ENCODE measurements at places on chromosomes 7 and 10. TPM values are rescaled to one million over a fixed set of nuclear protein-coding genes. Genes with fewer than 3 reads are reported as not detected.

Gene SFRP5
- not detected for total RNA-seq

Gene CPVL
- 49.4 TPM for total RNA-seq

Gene GPR15LG
- total RNA-seq, result not detected

Gene DENND2A
- total RNA-seq, result 13.4 TPM

Gene ADCY1
- total RNA-seq, result 3.2 TPM

Measured in heart right ventricle (tissue), 16 donors.